ENCODE measurements at places on chromosomes 13 and 19.
A peak's percentile ranks its signal among the peaks of the same experiment; 100 is the strongest.

GRCh38 chr13:83272652-83273240 is 609.5 kb downstream of the SLITRK1 start:
- DNase-seq, result peak; percentile 3

GRCh38 chr13:36131222-36131930 is at the start of gene DCLK1:
Gene DCLK1 (minus strand): TSS chr13:36131382.
- DNase-seq, result peak; percentile 92

GRCh38 chr19:14097532-14098151 is 7.1 kb upstream of the SAMD1 start:
- DNase-seq, result no peak

GRCh38 chr13:69648340-69649062 is 459.1 kb upstream of the ATXN8OS start:
- DNase-seq, result no peak
